H9 (cell line): ENCODE measurements at places on chromosomes 5 and 9. TPM values are rescaled to one million over a fixed set of nuclear protein-coding genes. Genes with fewer than 3 reads are reported as not detected.

GRCh38 chr9:92974161-92974661, 26.9 kb downstream of the FGD3 start:
- H3K27me3 ChIP-seq = no peaks in the 10 kb centered on the region
- no peak for DNase-seq
- no peaks in the 10 kb centered on the region for H3K36me3 ChIP-seq
- peaks cover 8% of the 10 kb centered on the region for H3K4me1 ChIP-seq
- no peak overlapping the region for H3K27ac ChIP-seq

DNA sequence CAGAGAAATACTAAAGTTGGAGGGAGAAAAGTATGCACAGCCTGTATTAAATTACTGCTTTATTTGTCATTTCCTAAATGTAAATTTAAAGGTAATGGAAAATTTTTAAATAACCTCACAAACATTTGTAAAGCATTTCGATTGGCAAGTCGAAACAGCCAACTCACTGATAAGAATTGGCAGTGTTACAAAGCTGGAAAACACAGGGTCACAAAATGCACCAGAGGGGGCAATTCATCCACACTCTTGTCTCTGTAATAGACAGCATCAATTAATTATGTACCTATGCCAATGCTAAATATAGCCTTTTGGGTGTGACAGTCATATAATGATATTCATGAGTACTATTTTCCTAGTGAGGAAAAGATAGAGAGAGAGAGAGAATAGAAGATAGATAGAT, 140.6 kb upstream of the PRLR start:
- DNase-seq = no peak
- no peaks in the 10 kb centered on the region for H3K27me3 ChIP-seq
- H3K36me3 ChIP-seq = no peaks in the 10 kb centered on the region
- H3K4me3 ChIP-seq = no peak overlapping the region
- no peak overlapping the region for H3K27ac ChIP-seq

DNA sequence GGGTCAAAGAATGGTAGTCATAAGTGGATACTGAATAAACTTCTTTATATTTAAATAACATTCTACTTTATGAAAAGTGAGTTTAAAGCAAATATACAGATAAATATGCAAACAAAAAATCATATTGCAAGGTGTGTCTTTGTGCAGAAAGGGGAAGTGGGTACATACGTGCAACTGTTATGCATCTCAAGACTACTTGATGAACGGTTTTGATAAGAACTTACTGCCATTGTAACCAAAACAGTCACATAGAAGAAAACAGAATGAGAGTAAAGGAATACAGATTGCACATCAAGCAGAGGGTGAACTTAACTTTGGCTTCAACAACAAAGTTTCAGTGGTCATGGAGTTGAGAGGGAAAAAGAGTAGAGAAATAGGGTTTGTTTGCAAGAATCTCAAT, 9.9 kb downstream of the CAMK4 start:
- no peak for DNase-seq
- H3K4me3 ChIP-seq = no peak overlapping the region
- H3K36me3 ChIP-seq = no peaks in the 10 kb centered on the region
- no peaks in the 10 kb centered on the region for H3K4me1 ChIP-seq
- no peak overlapping the region for H3K27ac ChIP-seq
- H3K27me3 ChIP-seq = no peaks in the 10 kb centered on the region

DNA sequence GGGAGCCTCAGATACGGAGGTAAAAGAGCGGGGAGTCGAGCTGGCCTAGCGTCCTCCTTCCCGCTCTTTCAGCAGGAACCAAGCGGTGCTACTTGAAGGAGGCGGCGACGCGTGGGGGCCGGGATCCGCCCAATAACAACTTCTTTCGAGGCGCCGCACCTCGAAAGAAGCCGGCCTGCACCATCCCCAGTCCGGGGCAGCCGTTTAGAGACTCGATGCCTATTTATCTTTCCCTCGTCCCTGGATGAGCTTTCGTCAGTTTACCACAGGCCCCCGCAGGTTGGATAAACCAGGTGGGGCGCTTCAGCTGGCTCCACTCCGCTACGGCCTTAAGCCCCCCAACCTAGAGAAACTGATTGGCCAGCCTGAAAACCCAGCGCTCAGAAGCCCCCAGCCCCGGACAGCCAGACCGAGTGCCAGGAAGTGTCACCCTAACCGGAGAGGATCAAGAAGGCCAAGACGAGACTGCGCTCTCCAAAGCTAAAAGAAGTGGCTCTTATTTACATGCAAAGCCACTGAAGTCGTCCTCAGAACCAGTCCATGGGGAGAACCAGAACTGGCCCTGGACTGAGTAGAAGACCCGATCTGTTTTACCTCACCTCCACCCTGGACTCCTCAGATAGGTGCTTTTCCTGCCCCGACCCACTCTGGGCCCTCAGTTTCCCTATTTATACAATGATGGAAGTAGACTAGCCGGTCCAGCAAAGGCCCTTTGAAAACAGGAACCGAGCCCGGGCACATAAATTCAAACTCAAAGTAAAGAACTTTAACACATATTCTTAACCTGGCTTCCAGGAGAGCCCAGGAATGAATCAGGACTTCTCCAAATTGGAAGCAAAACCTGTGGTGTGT, 1.4 kb downstream of the HAND1 start:
- DNase-seq = peak; percentile 65
- H3K36me3 ChIP-seq = no peaks in the 10 kb centered on the region
- no peaks in the 10 kb centered on the region for H3K4me1 ChIP-seq
- H3K27me3 ChIP-seq = peaks cover 95% of the 10 kb centered on the region
- H3K4me3 ChIP-seq = peak overlapping the region; percentile 72

- no peak overlapping the region for H3K4me3 ChIP-seq
- DNase-seq = no peak
- no peak overlapping the region for H3K27ac ChIP-seq
- no peaks in the 10 kb centered on the region for H3K4me1 ChIP-seq
- H3K27me3 ChIP-seq = no peaks in the 10 kb centered on the region
These were observed 85.8 kb downstream of the FAM114A2 start for GRCh38 chr5:153952893-153953292.

GRCh38 chr5:8517456-8517855, 648.5 kb downstream of the MTRR start:
- no peak overlapping the region for H3K27ac ChIP-seq
- H3K4me3 ChIP-seq = no peak overlapping the region
- H3K27me3 ChIP-seq = no peaks in the 10 kb centered on the region
- no peak for DNase-seq

- H3K36me3 ChIP-seq = peaks cover 14% of the 10 kb centered on the region
- DNase-seq = no peak
- H3K27ac ChIP-seq = no peak overlapping the region
- H3K4me1 ChIP-seq = no peaks in the 10 kb centered on the region; the same call in 1 of the 2 replicates
- H3K4me3 ChIP-seq = peak overlapping the region; percentile 23; the same call in 1 of the 2 replicates
These were observed 34.8 kb upstream of the EFNA5 start for GRCh38 chr5:107705402-107706014.

- H3K27ac ChIP-seq = no peak overlapping the region
- H3K36me3 ChIP-seq = no peaks in the 10 kb centered on the region
- H3K4me3 ChIP-seq = no peak overlapping the region
These were observed 13.8 kb downstream of the FYB1 start for GRCh38 chr5:39205550-39205949.

GRCh38 chr9:69946800-69947437, 96.7 kb upstream of the MAMDC2 start:
- no peaks in the 10 kb centered on the region; the same call in 2 of the 3 replicates for H3K36me3 ChIP-seq
- H3K4me3 ChIP-seq = no peak overlapping the region
- no peaks in the 10 kb centered on the region for H3K4me1 ChIP-seq
- H3K27me3 ChIP-seq = no peaks in the 10 kb centered on the region
- no peak for DNase-seq

DNA sequence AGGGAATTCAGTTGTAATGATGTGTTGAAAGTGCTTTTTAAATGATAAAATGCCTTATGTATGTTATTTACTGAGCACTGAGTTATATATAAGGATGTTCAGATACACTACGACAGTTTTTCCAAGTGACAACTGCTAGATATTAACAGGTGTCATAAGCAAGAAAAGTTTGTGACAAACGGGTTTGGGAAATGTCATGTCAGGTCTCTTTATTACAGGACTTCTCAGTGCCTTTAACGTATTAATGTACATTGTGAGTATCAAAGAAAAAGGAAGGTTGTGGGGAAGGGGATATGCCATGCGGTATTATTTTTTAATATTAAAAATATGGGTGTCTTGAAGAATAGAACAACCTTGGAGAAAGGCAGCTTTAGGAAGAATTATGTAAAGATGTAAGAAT, 56.4 kb downstream of the RAI14 start:
- H3K4me3 ChIP-seq = no peak overlapping the region
- H3K27ac ChIP-seq = no peak overlapping the region
- H3K27me3 ChIP-seq = no peaks in the 10 kb centered on the region
- H3K4me1 ChIP-seq = peaks cover 4% of the 10 kb centered on the region; the same call in 1 of the 2 replicates

GRCh38 chr9:134670042-134670525, 28.5 kb downstream of the COL5A1 start:
- no peak overlapping the region for H3K27ac ChIP-seq
- no peak overlapping the region for H3K4me3 ChIP-seq
- DNase-seq = no peak
- no peaks in the 10 kb centered on the region for H3K36me3 ChIP-seq
- H3K4me1 ChIP-seq = no peaks in the 10 kb centered on the region
- no peaks in the 10 kb centered on the region for H3K27me3 ChIP-seq

- no peaks in the 10 kb centered on the region; the same call in 1 of the 2 replicates for H3K4me1 ChIP-seq
- peak; percentile 50 for DNase-seq
- no peaks in the 10 kb centered on the region for H3K36me3 ChIP-seq
- H3K4me3 ChIP-seq = no peak overlapping the region; the same call in 1 of the 2 replicates
- no peak overlapping the region for H3K27ac ChIP-seq
These were observed 3.3 kb downstream of the EBF1 start for GRCh38 chr5:159096243-159096923.

DNA sequence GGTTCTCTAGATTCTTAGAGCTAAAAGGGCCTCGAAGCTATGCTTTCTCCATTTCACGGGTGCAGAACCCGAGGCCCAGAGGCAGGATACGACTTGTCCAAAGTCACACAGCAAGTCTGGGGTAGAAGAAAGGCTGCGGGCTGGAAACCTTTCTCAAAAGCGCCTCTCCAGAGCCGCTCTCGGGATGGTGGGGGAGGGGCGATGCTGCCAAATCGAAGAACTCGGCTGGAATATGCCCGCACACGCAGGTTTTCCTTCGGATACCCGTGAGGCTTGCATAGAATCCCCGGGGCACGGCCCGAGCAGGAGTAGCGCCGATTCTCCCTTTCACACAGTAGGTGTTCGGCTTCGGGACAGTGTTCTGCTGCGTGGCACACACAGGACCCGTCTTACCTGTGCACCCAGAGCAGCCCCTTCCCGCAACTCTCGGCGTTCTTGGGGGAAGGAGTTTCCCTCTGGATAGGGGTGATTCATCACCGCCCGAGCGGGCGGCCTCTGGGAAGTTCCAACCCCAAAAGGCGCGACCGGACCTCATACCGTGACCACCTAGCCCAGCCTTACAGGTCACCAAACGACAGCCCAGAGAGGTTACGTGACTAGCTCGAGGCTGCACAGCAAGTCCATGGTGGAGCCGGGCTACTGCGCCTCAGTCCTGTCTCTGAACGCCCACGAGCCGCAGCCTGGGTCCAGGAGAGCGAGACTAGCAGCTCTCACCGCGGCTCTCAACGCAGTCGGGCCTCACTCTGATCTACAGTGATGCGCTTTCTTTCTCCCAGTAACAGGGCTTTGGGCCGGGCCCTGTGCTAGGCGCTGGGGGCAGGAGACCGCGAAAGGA, 4.1 kb downstream of the PAX5 start:
- no peaks in the 10 kb centered on the region for H3K36me3 ChIP-seq
- H3K27me3 ChIP-seq = peaks cover 87% of the 10 kb centered on the region
- H3K4me1 ChIP-seq = no peaks in the 10 kb centered on the region
- H3K4me3 ChIP-seq = peak overlapping the region; percentile 87
- DNase-seq = peak; percentile 46
- H3K27ac ChIP-seq = no peak overlapping the region

- H3K27me3 ChIP-seq = no peaks in the 10 kb centered on the region
- peaks cover 16% of the 10 kb centered on the region for H3K36me3 ChIP-seq
- no peak overlapping the region for H3K27ac ChIP-seq
- DNase-seq = no peak
These were observed 243.9 kb downstream of the TLE1 start for GRCh38 chr9:81445331-81445921.

The CNTNAP3B gene
- 4.6 and 4.7 TPM in 2 replicates for total RNA-seq

The HTR4 gene
- total RNA-seq = not detected in 2 replicates

The GLRA1 gene
- total RNA-seq = not detected in 2 replicates

The DAB2 gene
- total RNA-seq = 2.3 and 2.7 TPM in 2 replicates

The EPB41L4B gene
- total RNA-seq = 18.9 and 19.7 TPM in 2 replicates

The IL4 gene
- total RNA-seq = not detected in 2 replicates

The PTPA gene
- 140 and 145 TPM in 2 replicates for total RNA-seq

The PCDHB15 gene
- 5.2 and 7.0 TPM in 2 replicates for total RNA-seq

The ADAMTS12 gene
- total RNA-seq = 5.2 and 6.2 TPM in 2 replicates

The PCDHB6 gene
- total RNA-seq = 0.22 TPM in 1 of 2 replicates, not detected in the other

The DMRT3 gene
- total RNA-seq = not detected in 2 replicates

The MLANA gene
- not detected in 2 replicates for total RNA-seq

The PCDHB7 gene
- total RNA-seq = 0.42 and 0.52 TPM in 2 replicates
